ENCODE measurements at places on chromosomes 4 and X.

- no peak for DNase-seq
Measured at GRCh38 chr4:155094201-155094820, 114.1 kb upstream of the NPY2R start.

DNA sequence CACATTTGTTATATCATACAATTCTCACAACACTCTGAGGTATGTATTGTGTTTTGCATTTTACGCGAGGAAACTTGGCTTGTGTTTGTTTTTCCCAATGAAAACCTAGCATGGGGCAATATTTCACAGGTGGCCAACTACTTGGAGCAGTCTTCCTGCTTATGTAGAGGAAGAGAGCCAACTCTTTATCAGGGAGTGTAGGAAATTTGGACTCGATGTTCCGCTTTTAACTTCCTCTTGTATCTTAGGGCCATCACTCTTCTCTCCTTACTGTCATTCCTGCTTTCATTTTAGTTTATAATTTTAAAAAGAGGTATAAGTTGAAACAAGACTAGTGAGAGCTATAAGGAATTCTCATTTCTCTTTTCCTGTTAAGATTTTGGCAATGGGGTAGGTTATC is 107.7 kb upstream of the RPS6KA3 start:
- DNase-seq, result no peak

DNA sequence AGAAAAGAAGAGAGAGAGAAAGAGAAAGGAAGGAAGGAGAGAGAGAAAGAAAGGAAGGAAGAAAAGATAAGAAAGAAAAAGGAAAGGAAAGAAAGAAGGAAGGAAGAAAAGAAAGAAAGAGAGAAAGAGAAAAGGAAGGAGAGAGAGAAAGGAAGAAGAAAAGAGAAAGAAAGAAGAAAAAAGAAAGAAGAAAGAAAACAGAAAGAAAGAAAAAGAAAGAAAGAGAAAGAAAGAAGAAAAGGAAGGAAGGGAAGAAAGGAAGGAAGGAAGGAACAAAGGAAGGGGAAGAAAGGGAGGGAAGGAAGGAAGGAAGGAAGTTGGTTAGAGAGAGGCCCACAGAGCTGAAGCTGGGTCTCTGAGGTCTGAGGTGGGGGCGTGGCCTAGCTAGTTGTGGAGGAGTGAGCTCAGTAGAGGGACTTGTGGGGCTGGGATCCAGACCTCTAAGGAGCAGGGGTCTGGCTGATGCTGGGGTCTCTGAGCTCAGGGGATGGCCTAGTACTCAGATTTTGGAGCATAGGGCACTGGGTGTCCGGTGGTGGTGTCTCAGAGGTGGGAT is 27.1 kb upstream of the PDZD4 start:
- DNase-seq, result no peak

- DNase-seq, result no peak
Measured at GRCh38 chrX:1388651-1389050, 3.3 kb downstream of the SLC25A6 start.

- no peak for DNase-seq
Measured at GRCh38 chr4:34220601-34221000, 2023.7 kb downstream of the ARAP2 start.

GRCh38 chr4:19807505-19807904 is 444.2 kb upstream of the SLIT2 start:
- DNase-seq, result no peak

GRCh38 chr4:104693601-104694201 is 199.0 kb upstream of the CXXC4 start:
- no peak for DNase-seq

- no peak for DNase-seq
Measured at GRCh38 chrX:109911046-109911445, 91.9 kb upstream of the TMEM164 start.

DNA sequence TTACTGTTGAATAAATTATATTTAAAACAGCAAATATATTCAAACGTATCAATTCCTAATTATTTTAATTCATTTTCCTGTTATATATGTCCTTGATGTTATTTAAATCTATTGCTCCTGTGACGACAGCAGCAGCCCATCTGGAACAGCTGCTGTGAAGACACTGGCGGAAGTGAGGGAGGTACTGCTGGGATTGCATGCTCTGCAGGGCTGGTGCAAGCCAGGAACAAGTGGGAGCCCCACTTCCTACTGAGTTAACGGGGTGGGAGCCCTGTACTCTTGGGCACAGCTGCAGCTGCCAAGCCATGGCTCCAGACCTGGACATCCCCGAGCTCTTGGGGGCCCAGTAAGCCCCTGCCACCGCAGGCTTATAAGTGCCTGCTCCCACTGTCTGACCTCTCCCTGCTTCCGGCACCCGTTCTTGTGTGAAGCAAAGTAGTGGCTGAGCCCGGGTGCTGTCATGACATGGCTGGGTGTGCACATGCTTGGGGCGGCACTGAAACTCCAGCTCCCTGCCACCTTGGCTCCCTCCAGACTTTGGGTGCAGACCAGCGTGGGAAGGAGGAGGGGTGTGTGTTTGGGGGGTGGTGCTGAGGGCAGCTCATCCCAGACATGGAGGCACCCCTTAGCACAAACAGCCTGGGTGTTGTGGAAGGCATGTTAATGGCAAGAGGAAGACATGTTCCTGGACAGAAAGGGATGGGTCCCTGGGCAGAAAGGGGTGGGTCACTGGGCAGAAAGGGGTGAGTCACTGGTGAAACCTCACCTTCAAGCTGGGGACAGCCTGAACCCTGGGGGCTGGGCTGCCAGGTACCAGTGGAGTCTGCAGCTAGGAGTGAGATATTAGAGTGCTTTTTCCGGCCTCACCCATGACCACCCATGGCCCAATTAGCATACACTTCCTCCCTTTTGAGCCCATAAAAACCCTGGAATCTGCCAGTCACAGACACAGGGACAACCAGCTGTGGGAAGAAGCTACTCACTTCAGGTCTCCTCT is 1981.3 kb upstream of the IGFBP7 start:
- no peak for DNase-seq
